ENCODE measurements at places on chromosomes 16 and 17.

- DNase-seq: no peak
Measured at GRCh38 chr16:3791701-3792100, 74.4 kb upstream of the TRAP1 start.

DNA sequence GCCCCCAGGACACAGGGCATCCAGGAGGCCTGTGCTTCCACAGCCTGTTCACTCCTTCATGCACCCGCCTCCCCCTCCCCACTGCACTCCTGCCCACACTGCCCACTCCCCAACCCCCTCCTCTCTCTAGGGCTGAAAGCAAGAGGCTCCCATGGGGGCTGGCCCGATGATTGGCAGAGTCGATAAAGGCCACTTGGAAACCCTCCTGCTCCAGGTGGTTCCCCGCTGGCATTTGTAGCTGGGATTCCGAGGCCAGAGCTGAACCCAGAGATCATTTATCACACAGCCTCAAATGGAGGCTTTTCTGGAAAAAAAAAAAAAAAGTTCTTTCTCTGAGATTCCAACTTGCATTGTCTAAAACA lies 74.1 kb downstream of the SREBF1 start:
- DNase-seq: no peak

GRCh38 chr16:578870-579405 lies 9.2 kb downstream of the PIGQ start:
- peak; percentile 92 for DNase-seq

- DNase-seq: peak; percentile 94
Measured at GRCh38 chr17:38869526-38870258, at the start of gene LASP1. TSS of gene LASP1 (plus strand) at chr17:38870058. CDS start at chr17:38870190, 132 bp downstream.

- no peak for DNase-seq
Measured at GRCh38 chr17:83176623-83177583, 97.5 kb downstream of the METRNL start.

DNA sequence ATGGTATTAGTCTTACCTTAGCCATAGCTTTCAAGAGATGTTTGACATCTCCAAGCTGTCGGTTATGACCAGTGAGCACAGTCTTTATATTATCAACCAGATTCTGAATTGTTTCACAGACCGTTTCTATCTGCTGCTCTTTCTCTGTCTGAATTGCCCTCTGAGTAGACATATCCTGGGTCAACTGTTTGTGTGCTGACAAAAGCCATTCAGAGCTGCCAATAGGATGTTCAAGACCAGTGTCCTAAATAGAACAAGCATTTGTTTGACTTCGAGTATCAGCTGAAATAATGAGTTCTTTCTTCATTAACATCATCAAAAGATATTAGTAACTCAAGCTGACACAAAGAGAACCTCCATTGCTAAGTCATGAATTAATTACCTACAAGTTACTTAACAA lies 14.9 kb upstream of the ARL6IP1 start:
- DNase-seq: no peak

DNA sequence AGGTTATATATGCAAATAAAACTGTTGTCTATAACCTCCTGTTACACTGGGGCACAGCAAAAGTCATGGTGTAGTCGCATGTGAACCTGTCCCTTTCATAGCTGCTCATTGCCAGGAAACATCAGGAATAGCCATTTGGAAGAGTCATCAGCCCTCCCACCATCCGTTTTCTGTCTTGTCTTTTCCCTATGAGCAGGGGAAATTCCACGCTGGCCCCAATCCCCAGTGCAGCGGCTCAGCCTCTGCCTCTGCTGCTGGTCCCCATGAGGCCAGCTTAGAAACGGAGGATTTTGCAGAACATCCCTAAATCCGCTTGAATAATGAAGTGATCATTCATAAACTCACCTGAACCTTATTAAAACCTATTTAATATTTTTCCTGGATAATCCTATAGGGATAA lies 10.5 kb downstream of the MAPT start:
- DNase-seq: no peak

GRCh38 chr16:59368586-59368985 lies 634.5 kb upstream of the GOT2 start:
- no peak for DNase-seq

- no peak for DNase-seq
Measured at GRCh38 chr17:38328620-38329019, 15.1 kb downstream of the GPR179 start.

DNA sequence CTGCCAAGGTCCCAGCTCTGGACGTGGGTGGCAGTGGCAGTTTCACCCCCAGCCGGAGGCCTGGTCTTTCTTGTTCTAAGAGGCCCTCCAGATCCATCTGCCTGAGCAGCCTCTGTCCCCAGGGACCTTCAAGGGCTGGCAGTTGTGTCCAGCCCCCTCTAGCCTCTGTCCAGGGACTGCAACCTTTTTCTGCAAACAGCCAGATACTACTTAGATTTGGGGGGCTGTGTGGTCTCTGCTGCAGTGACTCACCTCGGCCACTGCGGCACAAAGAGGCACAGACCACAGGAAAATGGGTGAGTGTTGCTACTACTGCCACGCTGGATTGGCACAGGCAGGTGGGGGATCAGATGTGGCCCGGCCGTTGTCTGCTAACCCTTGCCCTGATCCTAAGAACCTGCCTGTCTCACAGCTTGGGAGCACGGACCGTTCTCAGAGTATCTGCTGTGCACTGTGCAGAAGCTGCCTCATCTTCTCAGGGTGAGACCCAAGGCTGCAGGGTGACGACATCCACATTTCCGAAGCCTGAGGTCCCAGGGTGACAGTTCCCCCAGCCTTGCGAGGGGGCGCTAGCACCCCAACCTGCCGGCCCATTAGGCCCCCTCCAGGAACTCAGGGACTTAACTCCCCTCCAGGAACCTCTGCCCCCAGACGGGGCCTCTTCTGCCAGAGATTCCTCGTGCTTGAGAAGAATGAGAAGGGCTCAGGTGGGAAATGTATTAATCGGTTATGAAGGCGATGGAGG lies 27.6 kb downstream of the MXRA7 start:
- no peak for DNase-seq

DNA sequence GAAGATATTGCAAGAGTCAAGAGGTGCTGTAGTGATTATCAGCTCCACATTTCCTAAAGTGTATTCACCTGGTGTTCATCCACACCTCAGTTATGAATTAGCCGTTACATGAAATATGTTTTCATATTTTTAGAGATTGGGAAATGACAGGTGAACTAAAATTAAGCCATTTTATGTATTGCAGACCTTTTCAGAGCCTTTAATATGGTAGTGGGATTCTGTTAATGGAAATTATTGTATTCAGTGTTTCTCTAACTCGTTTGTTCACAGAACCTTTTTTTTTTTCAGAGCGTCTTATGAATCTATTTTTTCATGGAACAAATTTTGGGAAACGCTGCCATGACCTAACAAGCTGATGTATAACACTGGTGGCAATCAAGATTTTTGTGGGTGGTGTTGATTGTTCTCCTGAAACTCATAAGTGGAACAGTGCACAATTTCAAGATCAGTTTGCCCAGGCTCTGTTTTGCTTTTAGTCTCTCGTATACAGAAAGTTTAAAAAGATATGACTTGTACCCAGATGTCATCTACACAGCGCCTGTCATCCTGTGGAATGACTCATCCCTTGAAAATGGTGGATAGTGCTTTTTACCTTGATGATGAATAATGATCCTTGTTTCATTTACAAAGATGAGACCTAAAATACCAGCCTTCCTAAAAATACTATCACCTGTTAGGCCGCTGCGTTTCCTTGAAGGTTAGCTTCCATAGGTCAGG lies 88.8 kb downstream of the ARHGAP44 start:
- no peak for DNase-seq

DNA sequence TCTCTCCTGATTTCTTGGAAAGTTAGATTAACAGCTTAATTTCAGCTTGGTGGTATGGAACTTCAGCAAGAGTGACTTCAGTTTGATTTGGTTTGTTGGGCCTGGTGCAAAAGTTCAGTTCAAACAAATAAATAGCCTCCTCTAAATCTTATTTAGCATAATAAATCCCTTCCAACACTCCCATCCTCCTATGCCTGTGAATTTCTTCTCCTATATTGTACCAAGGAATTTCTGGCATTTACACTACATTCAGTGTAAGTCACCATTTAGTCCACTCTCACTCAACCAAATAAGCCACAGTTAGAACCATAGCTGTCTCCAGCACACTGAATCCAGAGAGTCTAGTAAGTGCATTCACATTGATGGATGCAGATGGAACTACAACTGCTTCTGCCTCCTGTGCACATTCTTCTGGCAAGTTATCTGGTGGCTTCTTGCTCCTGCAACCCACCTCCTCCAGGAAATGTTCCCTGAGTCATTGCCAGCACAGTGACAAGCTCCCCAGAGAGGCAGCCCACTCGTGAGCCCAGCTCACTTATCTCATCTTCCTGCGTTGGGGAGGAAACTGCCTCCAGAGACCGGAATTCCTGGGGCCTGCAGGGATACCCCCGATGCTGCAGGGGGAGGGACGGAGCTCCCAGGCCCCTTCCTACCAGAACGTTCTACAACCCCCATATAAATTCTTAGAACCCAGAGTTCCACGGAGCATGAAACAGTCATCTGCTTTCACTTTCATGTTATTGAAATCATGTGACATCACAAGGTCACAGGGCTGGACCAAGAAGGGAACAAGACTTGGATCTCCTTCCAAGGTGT lies 318.3 kb downstream of the PHKB start:
- DNase-seq: peak; percentile 8

DNA sequence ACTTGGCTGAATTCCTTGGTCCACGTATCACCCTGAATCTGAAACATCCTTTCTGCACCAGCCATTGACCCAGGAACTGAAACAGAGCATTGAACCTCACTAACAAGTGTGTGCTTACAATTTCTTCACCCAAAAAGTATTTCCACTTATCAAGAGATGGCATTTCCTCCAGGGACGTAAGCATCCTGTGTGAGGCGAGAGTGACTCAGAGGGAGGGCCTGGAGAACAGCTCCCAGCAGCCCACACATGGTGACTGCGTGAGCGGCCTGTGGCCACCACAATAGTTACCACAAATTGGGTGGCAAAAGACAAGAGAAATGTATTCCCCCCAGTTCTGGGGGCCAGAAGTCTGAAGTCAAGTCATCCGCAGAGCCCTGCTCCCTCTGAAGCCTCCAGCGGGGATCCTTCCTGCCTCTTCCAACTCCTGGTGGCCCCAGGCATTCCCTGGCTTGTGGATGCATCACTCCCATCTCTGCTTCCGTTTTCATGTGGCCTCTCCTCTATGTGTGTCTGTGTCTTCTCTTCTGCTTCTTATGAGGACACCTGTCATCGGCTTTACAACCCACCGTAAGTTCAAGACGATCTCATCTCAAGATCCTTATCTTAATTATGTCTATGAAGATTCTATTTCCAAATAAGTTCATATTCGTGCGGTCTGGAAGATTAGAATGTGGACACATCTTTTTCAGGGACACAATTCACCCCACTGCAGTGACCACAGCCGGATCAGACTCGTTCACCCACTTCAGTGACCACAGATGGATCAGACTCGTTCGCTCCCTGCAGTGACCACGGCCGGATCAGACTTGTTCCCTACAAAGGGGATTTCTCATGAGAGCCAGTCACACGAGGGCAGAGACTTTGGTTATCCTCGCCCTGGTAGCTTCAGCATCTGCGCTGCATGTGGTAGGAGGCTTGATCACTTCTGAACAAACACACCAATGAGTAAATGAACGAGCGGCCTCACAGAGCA lies 122.6 kb upstream of the FOXF1 start:
- peak; percentile 58 for DNase-seq

DNA sequence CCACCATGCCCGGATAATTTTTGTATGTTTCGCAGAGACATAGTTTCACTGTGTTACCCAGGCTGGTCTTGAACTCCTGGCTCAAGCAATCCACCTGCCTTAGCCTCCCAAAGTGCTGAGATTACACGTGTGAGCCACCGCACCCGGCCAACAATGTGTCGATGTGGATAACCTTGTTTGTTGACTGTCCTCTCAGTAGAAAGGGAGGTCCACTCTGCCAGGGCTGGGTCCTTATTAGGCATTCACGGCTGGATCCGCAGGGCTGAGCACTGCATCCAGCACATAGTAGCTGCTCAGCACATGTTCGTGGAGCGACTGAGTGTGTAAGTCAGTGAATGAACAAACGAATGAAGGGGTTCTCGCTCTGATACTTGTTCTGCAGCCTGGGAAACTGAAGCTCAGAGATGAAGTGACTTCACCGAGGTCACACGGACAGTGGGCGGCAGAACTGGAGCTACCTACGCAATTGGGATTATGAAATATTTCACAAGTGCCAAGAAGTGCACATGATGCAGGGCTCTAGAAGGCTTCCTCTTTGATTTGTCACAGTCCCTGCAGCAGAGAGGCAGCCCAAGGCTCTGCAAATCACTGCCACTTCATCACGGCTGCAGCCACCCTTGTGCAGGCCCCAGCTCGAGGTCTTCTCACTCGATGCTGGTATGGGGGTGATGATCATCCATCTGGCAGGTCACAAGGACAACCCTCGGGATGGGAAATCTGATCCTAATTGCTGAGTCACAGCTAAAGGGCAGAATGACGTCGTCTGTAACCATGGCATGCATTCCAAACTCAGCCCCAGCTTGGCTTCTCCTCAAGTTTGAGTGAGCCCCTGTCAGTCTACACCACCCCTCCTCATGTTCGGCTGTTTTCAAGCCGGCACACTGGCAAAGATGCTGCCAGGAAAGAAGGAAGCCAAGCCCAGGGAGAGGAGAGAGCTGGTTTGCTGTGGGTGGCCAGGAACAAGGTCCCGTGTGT lies 28.0 kb upstream of the SNN start:
- DNase-seq: peak; percentile 100

DNA sequence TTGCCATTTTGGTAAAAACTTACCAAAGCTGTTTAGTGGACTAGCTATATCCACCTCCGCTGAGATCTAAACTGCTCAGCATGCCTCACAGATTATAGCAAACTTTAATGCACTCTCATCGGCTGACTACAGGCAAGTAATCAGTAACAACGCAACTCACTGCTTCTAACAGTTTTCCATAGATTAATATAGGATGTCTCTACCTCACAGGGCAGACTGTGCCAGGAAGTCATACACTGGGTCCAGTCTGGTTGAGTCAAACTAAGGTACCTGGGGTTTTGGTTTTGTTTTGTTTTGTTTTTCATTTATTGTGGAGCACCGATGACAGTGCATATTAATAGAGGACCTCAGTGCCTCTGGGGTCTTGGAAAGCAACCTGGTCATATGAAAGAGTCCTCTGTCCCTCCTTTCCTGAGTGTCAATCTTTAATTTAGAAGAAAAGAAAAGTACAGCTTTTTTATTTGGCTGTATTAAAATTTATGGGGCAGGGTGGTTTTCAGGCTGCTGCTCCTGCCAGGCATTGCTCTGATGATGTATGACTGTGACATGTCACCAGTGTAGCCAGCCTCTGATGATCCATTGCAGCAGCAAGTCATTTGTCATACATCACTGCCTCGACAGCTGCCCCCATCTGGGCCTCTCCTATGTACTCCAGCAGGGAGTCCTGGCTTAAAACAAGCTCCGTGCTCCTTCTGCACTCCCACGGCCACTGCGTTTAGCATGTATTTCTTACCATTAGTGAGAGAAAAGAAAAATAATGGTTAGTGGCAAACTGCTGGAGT lies 854.1 kb downstream of the KCNJ2 start:
- no peak for DNase-seq

GRCh38 chr17:77042476-77043231 lies 98.1 kb upstream of the SEC14L1 start:
- no peak for DNase-seq

All from suppressor macrophage (primary cell).